Caki2 (cell line): ENCODE measurements at places on chromosomes 11 and 22.
A peak's percentile ranks its signal among the peaks of the same experiment; 100 is the strongest.

GRCh38 chr11:37115963-37116362 is 517.9 kb upstream of the RAG2 start:
- no peak for DNase-seq

GRCh38 chr11:57134284-57134683 is 47.5 kb upstream of the LRRC55 start:
- DNase-seq: no peak

DNA sequence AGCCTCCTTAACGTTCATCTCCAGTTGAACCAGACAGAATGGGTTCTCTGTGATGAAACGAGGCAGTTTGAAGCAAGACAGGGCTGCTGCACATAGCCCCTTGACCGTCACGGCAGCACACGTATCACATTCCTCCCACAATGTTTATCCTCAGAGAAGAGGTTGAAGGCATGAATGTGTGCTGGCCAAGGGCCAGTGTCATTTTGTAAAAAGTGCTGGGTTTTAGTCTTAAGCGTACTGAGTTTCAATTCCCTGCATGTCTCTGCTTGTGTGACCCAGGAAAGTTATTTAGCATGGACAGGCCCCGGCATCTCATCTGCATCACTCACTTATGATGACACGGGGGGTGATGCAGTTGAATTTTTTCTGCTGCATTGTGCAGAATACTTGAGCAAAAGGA is 31.6 kb downstream of the TTC12 start:
- no peak for DNase-seq

GRCh38 chr11:82539669-82540068 is 194.0 kb downstream of the FAM181B start:
- no peak for DNase-seq

- no peak for DNase-seq
Observed at GRCh38 chr22:22228421-22228820, 16.2 kb upstream of the VPREB1 start.

GRCh38 chr11:69155302-69156234 is at the start of gene SMIM38:
SMIM38 (plus strand) TSS chr11:69155935; CDS start chr11:69157847, 1,912 bp downstream.
- DNase-seq: no peak

- no peak for DNase-seq
Observed at GRCh38 chr11:31823644-31824331, 12.7 kb upstream of the PAX6 start.

GRCh38 chr11:86116386-86116726 is 47.5 kb upstream of the PICALM start:
- peak; percentile 96 for DNase-seq

GRCh38 chr11:128868841-128869671 is 2.0 kb upstream of the KCNJ1 start:
- DNase-seq: no peak

GRCh38 chr11:103585911-103586310 is 450.5 kb upstream of the DDI1 start:
- DNase-seq: no peak

- no peak for DNase-seq
Observed at GRCh38 chr11:19558189-19558986, 154.2 kb upstream of the NAV2 start.

DNA sequence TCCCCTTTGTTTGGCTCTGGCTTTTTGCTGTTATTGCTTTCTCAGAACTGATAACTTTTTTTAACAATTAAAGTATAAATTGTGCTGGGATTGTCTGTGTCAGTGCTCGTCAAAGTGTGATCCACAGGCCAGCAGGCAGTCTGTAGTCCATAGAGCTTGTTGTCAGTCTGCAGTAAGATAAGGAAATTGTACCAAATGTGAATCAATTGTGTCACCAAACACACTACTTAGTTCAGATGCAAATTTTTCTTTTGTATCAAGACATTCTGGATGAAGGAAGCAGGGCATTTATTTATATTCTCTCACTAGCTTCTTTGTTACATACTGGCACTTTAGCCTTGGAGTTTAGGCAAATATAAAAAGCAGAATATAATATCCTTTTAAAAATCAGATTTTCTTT is 121.0 kb downstream of the WNT11 start:
- DNase-seq: no peak

GRCh38 chr11:117941976-117942654 is 12.9 kb upstream of the TMPRSS13 start:
- DNase-seq: no peak

DNA sequence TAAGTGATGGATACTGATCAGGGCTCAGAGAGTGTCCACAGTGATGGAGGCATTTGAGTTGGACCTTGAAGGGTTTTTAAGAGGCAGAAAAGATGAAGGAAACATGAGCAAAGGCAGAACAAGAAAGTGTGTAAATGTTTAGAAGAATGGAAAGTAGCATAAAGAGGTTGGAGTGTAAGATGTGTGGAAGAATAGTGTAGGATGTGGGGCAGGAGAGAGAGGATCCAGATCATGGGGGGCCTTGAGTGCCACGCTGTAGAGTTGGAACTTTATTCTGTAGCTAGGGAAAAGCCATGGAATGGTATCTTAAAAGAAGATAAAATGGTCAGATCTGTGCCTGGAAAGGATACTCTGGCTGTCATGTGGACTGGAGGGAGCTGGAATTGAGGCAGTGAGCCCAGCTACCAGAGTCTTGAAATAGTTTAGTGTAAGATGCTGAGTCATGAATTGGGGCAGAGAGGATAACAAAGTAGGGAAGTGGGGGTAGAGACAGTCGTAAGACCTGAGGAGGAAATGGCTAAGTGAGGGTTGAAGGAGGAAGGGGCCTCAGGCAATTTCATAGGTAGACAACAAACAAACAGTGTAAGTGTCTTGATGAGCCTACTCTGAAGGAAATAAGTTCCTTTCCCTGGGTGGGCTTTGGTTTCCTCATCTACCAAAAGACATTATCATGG is 6.7 kb downstream of the KCNE3 start:
- DNase-seq: no peak

GRCh38 chr22:27754247-27754887 is 47.2 kb downstream of the MN1 start:
- DNase-seq: peak; percentile 76

- no peak for DNase-seq
Observed at GRCh38 chr11:64314805-64315561, 2.4 kb downstream of the TRMT112 start.

DNA sequence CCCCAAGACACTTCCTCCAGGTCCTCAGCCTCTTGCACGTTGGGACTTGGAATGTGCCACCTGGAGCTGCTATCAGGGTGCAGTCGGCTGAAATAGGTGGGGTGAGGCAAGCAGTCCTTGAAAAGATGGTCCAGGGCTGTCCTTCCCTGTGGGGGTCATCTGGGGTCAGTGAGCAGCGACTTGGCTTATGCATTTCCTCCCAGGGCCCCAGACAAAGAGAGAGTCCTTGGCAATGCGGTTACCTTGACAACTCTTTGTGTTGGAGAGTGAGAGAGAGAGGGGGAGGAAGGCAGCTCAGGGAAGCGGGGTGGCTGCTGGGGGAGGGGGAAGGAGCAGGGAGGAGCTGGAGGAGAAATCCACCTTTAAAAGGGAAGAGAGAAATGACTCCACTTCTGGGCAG is 93.8 kb downstream of the MIAT start:
- DNase-seq: peak; percentile 73

GRCh38 chr22:38289583-38290082 is 16.8 kb upstream of the TMEM184B start:
- DNase-seq: no peak

GRCh38 chr22:37607010-37607934 is 1.4 kb upstream of the GGA1 start:
- DNase-seq: peak; percentile 83

DNA sequence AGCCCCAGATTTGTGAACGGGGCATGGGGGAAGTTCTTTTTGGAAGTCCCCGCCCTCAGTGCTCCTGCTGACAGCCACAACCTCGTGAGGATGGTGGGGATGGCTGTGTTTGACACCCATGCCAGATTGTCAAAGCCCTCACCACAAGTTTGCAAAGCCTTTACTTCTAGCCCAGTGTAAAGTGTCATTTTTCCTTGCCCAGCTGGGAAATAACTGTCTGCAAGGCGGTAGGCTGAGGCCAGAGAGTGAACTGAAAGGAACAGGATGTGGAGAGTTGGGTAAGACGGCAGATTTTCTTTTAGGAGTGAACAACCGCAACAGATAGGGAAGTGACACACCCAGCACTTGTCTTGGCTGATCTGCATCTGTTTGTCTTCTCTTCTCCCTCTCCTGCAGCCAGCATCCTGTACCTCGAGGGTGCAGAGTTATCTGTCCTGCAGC is 13.6 kb downstream of the IL17RA start:
- DNase-seq: no peak

DNA sequence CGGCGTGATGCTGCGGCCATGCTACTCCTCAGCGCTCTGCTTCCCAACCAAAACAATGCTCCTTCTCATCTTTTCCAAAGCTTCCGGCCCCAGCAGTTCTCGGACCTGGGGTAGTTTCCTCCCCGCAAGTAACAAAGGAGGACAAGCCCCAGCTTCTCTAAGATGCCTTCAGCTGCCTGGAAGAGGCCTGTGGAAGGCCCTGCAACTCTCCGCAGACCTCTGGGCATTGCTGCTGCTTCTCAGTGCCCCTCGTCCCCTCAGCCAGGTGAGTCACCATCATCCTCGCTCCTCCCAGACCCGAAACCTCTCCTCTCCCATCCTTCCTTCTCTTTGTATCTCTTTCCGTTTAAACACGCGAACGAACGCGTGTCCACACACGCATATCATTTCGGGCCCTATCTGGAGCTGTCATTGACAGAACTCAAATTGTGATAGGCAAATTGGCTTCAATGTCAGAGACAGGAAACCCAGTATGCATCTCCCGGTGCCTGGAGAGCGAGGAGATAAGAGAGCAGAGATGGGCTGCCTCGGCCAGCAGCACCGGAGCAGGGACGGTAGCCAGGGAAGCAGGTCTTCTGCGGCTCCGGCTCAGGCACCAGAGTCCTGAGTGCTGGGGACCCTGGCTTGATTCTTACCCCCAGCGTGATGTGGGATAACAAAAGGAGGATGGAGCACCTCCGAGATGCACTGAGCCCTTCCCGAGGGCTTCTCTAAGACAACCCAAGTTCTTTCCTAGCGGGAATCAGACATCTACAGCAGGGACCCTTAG is 22.0 kb upstream of the JAM3 start:
- no peak for DNase-seq

- no peak for DNase-seq
Observed at GRCh38 chr11:75337195-75337654, 14.2 kb downstream of the ARRB1 start.

- DNase-seq: peak; percentile 31
Observed at GRCh38 chr11:68840661-68841653, 759 bp downstream of the CPT1A start.

GRCh38 chr11:113690619-113691569 is 15.2 kb downstream of the TMPRSS5 start:
- DNase-seq: peak; percentile 76

- no peak for DNase-seq
Observed at GRCh38 chr11:113880971-113881370, 5.6 kb upstream of the USP28 start.

GRCh38 chr11:122646549-122647340 is 8.8 kb upstream of the UBASH3B start:
- no peak for DNase-seq

- DNase-seq: peak; percentile 12
Observed at GRCh38 chr11:27902981-27903624, 202.8 kb upstream of the BDNF start.

DNA sequence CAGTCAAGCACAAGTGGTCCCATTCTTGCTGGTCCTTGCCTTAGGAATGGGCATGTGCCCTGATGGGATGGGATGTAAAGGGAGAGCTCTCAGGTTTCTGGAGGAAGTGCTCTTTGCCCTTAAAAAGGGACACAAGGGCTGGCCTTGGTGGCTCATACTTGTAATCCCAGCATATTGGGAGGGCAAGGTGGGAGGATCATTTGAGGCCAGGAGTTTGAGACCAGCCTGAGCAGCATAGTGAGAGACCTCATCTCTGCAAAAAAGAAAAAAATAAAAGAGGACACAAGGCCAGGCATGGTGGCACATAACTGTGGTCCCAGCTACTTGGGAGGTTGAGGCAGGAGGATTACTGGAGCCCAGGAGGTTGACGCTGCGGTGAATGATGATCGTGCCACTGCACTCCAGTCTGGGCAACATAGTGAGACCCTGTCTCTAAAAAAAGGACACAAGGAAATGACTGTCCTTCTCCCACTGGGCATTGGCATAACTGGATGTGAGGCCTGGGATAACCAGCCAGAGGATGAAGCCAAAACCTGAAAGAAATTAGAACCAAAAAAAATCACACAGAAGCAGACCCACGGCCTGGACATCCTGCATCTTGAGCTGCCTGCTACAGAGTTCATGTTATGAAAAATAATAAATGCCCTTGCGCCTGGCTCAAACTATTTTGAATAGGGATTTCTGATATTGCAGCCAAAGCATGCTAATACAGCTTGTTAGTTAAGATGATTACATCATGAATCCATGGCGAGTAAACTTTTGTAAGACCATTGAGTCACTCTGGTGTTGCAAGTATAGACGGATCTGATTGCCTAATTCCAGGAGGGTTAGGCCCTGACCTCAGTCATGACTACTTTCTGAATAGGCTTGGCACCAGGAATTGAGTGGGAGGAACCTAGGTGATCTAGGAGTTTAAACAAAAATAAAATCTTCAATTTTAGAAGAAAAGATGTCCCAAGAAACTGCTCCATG is 12.9 kb upstream of the CRKL start:
- DNase-seq: peak; percentile 29
